ENCODE measurements at places on chromosomes 5 and 9.

DNA sequence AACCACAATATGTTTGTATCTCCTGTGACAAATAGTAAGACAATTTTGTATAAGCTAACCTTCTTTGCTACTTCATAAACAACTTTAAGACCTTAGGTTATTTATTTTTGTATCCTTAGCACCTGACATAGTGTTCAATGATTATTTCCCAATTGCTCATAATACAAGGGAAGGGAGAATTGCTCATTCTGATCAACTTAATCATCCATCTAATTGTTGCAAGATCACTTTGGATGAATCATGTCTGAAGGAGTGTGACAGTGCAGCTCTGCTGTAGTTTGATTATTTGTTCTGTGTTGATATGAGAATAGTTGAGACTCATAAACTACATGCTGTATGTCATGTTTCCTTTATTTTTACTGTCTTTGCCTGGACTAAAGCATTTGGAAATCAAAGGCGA is 721.3 kb upstream of the SEMA6A start:
- H3K27ac ChIP-seq, result no peak overlapping the region
- no peaks in the 10 kb centered on the region for H3K27me3 ChIP-seq
- no peak for DNase-seq
- H3K36me3 ChIP-seq, result no peaks in the 10 kb centered on the region
- no peak overlapping the region for H3K4me3 ChIP-seq
- H3K4me1 ChIP-seq, result no peaks in the 10 kb centered on the region

DNA sequence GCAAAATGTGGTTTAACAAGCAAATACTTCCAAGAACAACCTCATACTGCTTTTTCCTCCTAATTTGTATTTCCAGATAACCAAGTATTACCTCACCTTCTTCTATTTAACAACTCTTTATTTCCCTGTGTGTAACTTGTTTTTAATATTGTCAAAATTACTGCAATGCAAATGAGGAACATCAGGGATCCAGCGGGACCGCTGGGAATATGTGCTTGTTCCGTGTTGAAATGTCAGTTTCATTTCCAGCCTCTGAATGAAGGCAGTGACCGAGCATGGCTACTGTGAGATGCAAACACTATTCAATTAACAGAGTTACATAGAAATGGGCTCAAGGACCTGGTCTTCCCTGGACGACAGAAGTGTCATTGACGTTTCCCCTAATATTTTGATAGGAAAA is 110.8 kb upstream of the CTSL start:
- no peaks in the 10 kb centered on the region for H3K27me3 ChIP-seq
- H3K4me3 ChIP-seq, result no peak overlapping the region
- no peak for DNase-seq
- no peaks in the 10 kb centered on the region for H3K36me3 ChIP-seq
- no peak overlapping the region for H3K27ac ChIP-seq
- H3K4me1 ChIP-seq, result peaks cover 6% of the 10 kb centered on the region

GRCh38 chr5:122081541-122081940 is 3.5 kb upstream of the LOX start:
- no peak overlapping the region for H3K4me3 ChIP-seq
- H3K27ac ChIP-seq, result no peak overlapping the region
- H3K27me3 ChIP-seq, result no peaks in the 10 kb centered on the region
- no peaks in the 10 kb centered on the region for H3K36me3 ChIP-seq

DNA sequence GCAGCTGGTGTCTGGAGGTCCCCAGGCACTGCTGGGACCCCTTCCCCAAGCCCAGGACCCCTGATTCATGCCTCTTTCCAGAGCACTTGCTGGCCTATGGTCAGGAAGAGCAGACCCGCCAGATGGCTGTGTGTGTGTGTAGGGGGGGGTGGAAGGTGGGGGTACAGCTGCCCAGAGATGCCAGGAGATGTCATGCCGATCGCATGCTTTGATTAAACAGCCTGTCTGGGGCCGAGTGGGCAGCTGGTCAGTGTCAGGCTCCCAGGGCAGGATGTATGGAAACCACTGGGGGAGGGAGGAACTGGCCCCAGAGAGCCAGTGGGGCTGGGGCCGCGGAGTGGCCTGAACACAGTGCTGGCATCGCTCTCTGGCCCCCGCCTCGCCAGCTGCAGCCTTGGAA is 23.7 kb downstream of the RXRA start:
- H3K36me3 ChIP-seq, result no peaks in the 10 kb centered on the region
- no peaks in the 10 kb centered on the region for H3K27me3 ChIP-seq
- no peak overlapping the region for H3K4me3 ChIP-seq
- DNase-seq, result no peak
- no peak overlapping the region for H3K27ac ChIP-seq

DNA sequence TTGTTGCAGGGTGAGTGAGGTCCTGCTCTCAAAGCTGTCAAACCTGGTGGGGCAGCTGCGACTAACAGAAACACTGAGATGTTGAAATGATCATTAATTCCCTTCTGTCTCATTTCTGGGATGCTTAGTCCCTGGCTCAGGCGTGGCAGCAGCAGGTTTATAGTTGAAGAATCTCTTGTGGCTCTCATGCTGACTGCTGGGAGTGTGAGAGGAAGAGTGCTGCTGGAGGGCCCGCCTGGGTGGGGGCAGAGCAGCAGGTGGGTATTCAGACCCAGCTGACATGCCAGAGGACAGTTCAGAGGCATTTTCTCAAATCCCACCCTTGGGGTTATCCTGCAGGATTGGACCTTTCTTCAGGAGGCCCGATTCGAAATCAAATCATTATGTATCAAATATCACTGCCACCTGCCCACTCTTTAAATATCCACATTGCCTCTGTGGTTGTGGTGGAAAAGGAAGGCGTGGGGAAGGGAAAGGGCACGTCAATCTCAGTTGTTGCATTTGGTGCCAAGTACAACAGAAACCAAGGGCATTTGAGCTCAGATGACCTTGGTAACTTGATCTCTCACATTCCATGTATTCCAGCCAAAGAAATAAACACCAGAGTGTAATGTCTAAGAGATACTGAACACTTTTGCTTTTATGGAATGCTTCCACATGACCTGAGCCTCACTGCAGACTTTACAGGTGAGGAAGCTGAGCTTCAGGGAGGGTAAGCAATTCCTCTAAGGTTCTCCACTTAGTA is 224.3 kb downstream of the AOPEP start:
- peak; percentile 35 for DNase-seq
- peak overlapping the region; percentile 39 for H3K27ac ChIP-seq
- H3K27me3 ChIP-seq, result no peaks in the 10 kb centered on the region
- no peaks in the 10 kb centered on the region for H3K36me3 ChIP-seq

DNA sequence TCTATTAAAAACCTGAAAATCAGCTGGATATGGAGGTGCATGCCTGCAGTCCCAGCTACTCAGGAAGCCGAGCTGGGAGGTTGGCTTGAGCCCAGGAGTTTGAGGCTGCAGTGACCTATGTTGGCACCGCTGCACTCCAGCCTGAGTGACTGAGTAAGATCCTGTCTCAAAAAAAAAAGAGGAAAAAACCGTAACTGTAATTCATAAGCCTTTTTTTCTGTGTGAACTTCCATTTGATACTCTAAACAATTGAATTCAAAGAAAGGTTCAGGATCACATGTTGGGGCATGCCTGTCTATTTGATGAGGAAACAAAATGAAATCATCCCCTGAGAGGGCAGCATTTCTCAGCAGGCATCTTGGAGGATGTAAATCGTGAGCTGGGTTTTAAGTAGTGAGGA is 38.8 kb downstream of the ITGA2 start:
- H3K36me3 ChIP-seq, result no peaks in the 10 kb centered on the region
- H3K4me1 ChIP-seq, result no peaks in the 10 kb centered on the region
- no peaks in the 10 kb centered on the region for H3K27me3 ChIP-seq
- no peak for DNase-seq
- no peak overlapping the region for H3K4me3 ChIP-seq
- no peak overlapping the region for H3K27ac ChIP-seq

- H3K27me3 ChIP-seq, result no peaks in the 10 kb centered on the region
- peak; percentile 47 for DNase-seq
- peaks cover 2% of the 10 kb centered on the region for H3K4me1 ChIP-seq
- no peak overlapping the region for H3K4me3 ChIP-seq
- no peak overlapping the region for H3K27ac ChIP-seq
These were observed 11.4 kb downstream of the GRHPR start for GRCh38 chr9:37433867-37434371.

- no peak overlapping the region for H3K27ac ChIP-seq
- H3K27me3 ChIP-seq, result no peaks in the 10 kb centered on the region
- H3K4me1 ChIP-seq, result no peaks in the 10 kb centered on the region
- no peaks in the 10 kb centered on the region for H3K36me3 ChIP-seq
- H3K4me3 ChIP-seq, result no peak overlapping the region
These were observed 270.8 kb downstream of the NTRK2 start for GRCh38 chr9:84940294-84940693.

All from ovary (tissue), 10 donors.